ENCODE measurements at places on chromosomes 1 and 21.

GRCh38 chr1:192880231-192880630, 71.4 kb downstream of the RGS2 start:
- H3K36me3 ChIP-seq: no peaks in the 10 kb centered on the region
- no peak for DNase-seq

GRCh38 chr21:36773117-36773516, 74.2 kb downstream of the SIM2 start:
- H3K4me1 ChIP-seq: peaks cover 12% of the 10 kb centered on the region
- H3K4me3 ChIP-seq: no peak overlapping the region
- H3K36me3 ChIP-seq: no peaks in the 10 kb centered on the region
- H3K27me3 ChIP-seq: no peaks in the 10 kb centered on the region
- H3K27ac ChIP-seq: no peak overlapping the region

DNA sequence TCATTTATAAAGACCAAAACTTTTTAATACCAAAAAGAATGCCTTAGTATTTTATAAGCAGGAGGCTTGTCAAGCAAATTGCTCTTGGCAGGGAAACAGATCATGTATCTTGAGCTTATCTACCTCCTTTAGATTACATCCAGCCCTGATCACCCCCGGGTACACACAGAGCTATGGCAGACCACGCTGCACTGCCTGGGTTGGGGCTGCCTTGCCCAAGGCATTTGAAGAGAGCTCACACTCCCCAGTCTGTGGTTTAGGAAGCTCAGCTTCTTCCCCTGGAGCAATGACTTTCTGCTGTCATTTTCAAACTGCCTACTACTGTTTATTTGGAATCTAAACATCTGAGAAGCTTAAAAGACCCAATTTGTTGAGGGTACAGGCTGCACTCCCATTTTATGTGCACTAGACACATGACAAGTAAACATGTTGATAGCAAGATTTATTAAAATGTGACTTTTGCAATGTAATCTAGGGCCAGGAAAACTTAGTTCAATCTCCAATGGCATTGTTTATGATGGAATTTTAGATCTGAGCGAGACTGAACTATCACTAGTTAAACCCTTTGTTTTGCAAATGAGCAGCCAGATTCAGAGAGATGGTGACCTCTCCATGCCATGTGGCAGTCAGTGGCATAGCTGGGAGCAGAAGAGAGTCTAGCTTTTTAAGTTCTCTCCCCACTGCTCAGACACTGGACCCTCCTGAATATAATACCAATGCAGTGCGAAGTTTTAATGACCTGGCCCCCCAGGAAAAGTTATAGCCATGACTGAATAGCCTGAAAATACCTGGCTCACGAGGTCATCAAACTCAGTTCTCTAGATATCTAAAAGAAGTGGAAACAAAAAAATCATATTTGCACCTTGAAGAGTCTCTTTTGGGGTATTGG, 214.9 kb downstream of the HLX start:
- no peak overlapping the region for H3K4me3 ChIP-seq
- no peak for DNase-seq
- H3K27ac ChIP-seq: no peak overlapping the region
- H3K27me3 ChIP-seq: no peaks in the 10 kb centered on the region

- H3K4me3 ChIP-seq: peak overlapping the region; percentile 98
- H3K27me3 ChIP-seq: peaks cover 6% of the 10 kb centered on the region
- peak overlapping the region; percentile 37 for H3K27ac ChIP-seq
Measured at GRCh38 chr1:20484519-20485462, 1.2 kb downstream of the CAMK2N1 start.

- no peaks in the 10 kb centered on the region for H3K27me3 ChIP-seq
- no peak overlapping the region for H3K27ac ChIP-seq
- no peak overlapping the region for H3K4me3 ChIP-seq
Measured at GRCh38 chr1:227068883-227069282, 128.8 kb downstream of the COQ8A start.

Measured in PC-3 (cell line).